Fibroblast of skin of scalp (primary cell): ENCODE measurements at places on chromosomes 5 and 9.
A peak's percentile ranks its signal among the peaks of the same experiment; 100 is the strongest.

- DNase-seq: no peak
These were observed 12.2 kb upstream of the GPR151 start for GRCh38 chr5:146528236-146528635.

DNA sequence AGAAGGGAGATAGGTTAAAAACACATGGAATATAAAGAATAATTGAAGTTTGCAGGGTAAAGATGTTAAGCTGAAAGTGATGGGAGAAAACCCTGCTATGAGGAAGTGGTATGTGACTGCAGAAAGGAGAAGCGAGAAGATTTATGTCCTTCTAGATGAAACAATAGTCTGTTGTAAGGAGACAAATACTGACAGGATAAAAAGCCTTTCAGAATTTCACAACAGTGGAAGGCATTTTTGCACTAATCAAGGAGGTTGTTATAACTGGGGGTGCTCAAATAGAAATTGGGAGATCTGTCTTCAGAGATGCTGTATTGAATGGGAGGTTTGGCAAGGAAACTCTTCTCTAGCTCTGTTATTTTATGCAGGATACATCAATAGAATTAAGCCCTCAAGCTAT is 69.6 kb downstream of the NMUR2 start:
- no peak for DNase-seq

GRCh38 chr9:20462410-20462809 is 159.9 kb downstream of the MLLT3 start:
- no peak for DNase-seq

GRCh38 chr5:36878392-36879082 is 2.0 kb downstream of the NIPBL start:
- peak; percentile 54 for DNase-seq

DNA sequence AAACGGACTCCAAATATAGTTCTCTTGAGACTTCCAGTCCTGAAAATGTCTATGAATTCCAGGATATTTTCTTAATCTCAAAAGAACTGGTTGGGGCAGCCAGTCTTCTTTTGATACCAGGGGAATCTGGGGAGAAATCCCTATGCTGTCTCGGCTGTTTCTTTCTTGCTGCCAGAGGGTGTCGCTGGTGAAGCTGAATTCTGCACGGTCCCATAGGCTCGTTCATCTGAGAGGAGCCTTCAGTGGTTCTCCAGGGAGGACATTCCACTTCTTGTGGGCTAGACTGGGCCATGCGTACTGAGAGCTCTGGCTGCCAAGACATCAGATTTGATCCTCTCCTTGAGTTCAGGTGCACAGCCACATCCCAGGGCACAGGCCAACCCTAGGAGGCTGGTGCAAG is 155.0 kb upstream of the CLINT1 start:
- peak; percentile 87 for DNase-seq

DNA sequence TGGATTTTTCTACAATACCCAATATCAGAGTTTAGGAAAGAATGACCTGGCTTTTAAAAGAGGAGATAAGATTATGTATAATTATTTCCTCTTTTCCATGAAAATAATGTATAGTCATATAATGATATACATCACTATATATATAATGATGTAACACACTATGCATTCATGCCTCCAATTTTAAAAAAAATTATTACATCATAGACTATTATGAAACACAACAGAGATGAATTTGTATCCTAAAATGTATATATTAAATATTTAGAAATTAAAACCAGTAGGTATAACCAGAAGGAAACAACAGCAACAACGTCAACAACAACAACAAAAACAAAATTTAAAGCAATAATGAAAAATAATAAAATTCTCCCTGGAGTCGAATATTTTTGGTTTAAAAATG is 1856.5 kb upstream of the CDH6 start:
- no peak for DNase-seq

- DNase-seq: no peak
These were observed 199.7 kb downstream of the HSPA4 start for GRCh38 chr5:133251296-133252132.

DNA sequence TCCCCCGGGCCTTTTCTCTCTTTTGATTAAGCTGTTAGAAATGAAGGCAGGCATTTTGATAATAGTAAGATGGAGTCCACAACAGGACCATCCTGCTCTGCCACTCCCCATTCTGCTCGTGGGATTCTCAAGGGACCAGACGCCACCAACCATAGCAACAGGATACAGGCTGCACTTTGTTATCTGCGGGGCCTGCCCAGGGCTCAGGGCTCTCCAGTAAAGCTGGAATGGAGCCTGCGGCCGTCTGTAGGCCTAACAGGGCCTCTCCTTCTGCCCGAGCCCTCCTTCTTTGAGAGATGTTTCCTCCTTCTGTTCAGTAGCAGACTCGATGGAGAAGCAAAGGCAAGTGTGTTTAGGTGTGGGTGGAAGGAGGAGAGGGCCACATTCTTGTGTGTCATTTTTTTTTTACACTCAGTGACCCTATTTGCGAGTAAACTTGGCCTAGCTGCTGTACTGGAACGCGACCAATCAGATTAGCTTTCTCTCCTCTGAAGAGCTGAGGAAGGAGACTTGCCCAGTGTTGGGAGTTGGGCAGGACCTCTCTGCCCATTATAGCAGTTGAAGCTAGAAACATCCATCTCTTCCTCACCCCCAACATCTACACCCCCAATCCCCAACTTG is 8.9 kb upstream of the EPB41L4B start:
- DNase-seq: peak; percentile 21

GRCh38 chr5:119347991-119348390 is 7.8 kb upstream of the TNFAIP8 start:
- peak; percentile 80 for DNase-seq

GRCh38 chr5:16869821-16870796 is 66.0 kb downstream of the MYO10 start:
- peak; percentile 39 for DNase-seq

- peak; percentile 97 for DNase-seq
These were observed 184.8 kb downstream of the PBX3 start for GRCh38 chr9:125932012-125932411.

- DNase-seq: peak; percentile 89
These were observed 21.1 kb upstream of the EEIG1 start for GRCh38 chr9:128001779-128002298.

DNA sequence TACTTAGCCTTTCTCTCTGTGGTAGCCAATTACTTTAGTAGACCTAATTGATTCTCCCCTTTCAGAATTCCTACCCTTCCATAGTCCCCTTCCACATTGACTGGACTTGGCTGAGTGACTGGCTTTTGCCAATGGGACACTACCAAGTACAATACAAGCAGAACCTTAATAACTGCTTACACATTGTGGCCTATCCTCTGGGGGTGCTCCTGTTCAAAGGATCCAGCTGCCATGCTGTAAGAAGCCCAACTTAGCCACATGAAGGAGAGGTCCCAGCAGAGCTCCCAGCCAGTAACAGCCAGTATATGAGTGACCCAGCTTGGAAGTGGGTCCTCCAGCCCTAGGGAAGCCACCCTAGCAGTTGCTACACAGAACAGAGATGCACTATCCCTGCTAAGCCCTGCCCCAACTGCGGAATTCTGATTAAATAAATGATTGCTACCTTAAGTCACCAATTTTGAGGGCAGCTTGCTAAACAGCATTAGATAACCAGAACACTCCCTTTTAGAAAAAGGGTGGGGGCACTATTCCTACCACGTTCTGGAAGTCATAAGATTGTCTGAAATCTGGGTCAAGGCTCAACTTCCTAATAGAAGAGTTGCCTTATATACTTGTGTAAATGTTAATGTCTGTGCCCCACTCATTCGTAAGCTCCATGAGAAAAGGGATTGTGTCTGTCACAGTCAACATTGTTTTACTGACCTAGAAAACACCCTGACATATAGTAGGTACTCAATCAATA is 11.1 kb upstream of the APTX start:
- no peak for DNase-seq

- DNase-seq: no peak
These were observed 27.7 kb upstream of the CTSL start for GRCh38 chr9:87698069-87698809.

- DNase-seq: peak; percentile 17
These were observed 140.1 kb downstream of the CEMIP2 start for GRCh38 chr9:71628247-71628646.

- no peak for DNase-seq
These were observed 27.8 kb upstream of the RAI14 start for GRCh38 chr5:34628373-34628772.

GRCh38 chr5:44885903-44886302 is 77.2 kb downstream of the MRPS30 start:
- DNase-seq: peak; percentile 3

DNA sequence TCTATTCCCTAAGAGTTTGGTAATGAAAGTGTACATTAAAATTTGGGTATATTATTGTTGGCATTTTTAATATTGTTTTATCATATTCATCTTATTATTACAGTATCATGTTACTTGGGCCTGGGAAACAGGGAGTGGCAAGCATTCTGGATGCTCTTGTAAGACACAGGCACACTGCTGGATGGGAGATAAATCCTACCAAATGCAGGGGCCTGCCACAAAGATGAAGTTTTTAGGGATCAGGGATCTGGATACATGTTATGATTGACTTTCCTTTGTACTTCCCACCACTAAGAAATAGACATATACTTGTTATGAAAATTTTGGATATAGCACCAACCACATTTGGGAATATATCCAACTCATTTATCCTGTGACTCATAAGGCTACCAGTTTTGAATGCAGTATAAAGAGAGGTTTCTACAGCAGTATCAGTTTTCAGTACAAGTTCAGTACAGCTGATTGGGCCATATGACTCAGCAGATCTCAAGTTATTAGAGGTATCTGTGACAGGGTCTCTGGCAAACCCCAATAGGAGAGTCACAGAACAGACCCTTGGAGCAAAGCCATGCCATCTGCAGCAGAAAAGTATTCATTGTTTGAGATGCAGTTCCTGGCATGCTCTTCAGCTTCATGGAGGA is 360.1 kb downstream of the DMAC1 start:
- peak; percentile 43 for DNase-seq

DNA sequence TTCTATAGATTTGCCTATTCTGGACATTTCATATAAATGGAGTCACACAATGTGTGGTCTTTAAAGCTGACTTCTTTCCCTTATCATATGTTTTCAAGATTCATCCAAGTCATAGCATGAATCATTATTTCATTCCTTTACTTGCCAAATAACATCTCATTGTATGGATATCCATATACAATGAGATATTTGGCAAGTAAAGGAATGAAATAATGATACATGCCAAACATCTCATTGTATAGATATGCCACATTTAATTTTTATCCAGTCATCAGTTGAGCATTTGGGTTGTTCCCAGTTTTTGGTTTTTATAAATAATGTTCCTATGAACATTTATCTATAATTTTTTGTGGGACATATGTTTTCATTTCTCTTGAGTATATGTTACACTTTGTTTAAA is 20.5 kb upstream of the OR2K2 start:
- DNase-seq: peak; percentile 64

GRCh38 chr5:172282272-172283019 is 1.1 kb downstream of the UBTD2 start:
- DNase-seq: peak; percentile 31

GRCh38 chr9:107373809-107374208 is 90.7 kb downstream of the RAD23B start:
- no peak for DNase-seq

DNA sequence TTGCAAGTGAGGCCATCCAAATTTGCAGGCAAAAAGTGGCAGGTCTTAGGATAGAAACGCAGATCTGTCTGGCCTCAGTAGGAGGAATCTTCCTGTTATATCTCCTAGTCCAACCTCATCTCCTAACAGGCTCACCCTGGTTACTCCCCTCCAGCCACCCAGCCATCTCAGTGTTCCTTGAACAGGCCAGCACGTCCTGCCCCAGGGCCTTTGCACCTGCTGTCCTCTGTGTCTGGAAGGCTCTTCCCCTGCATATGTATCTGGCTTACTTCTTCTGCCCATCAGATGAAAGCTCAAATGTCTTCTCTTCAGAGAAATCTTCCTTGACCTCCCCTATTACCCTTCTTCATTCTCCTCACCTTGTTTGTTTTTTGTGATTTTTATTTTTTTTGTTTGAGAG is 107.3 kb upstream of the ALDH1B1 start:
- no peak for DNase-seq

DNA sequence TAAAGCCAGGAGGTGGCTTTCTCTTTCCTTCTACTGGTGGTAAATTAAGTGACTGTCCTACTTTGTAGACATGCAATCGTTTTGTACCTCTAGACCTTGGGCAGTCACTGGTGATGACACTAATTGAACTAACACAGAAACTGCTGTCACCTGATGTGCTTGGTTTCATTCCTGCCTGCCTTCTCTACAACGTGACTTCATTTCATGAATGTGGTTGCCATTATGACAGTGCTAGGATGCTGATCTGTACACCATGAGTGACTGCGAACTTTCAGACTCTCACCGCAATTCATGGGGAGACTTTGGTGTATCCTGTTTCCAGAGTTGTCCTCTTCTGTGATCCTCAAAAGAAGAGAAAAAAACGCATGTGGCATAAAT is 47.5 kb downstream of the UBE2QL1 start:
- no peak for DNase-seq

DNA sequence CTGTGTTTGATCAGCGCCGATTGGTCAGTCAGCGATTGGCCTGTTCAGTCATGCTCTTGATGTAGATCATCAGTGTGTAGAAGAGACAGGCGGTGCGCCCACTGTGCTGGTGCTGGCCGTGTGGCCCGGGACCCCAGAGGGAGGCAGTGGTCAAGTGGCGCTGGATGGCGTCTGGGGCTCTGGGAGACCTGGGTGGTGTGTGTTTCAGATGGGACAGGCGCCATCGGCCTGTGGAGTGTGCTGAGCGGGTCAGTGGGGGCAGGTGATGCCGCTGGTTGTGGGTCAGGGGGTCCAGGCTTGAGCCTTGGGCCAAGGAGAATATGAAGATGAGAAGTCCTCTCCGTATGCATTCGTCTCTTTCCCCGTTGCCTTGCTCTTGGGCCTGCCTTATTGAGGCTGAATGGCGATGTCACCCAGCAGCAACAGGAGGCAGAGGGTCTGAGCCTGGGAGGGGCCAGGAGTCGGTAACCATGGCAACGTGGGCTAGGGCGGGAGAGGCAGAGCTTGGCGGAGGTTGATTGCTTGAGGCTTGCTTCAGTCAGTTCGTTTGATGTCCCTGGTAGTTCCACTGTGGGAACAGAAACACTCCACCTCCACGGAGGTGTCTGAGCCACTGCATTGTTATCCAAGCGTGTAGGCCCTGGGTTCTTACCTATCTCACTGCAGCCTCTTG is 117.8 kb upstream of the CACNA1B start:
- DNase-seq: no peak

- peak; percentile 18 for DNase-seq
These were observed 4.8 kb upstream of the GFI1B start for GRCh38 chr9:132973713-132974112.

DNA sequence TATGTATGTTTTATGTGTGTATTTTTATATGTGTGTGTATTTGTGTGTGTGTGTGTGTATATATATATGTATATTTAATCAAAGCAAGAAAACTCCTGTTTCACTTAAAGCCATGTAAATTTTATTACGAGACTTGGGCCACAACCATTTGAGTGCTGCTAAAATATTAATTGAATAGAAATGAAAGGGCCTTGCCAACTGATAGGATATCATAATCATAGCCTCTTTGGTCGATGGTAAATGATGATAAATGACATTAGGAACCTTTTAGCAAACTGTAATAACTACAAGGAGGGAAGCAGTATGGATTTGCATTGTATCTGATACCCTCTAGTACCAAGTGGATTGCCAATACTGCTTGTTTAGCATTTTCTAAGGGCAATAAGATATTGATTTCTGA is 7.9 kb downstream of the TLE4 start:
- DNase-seq: no peak

- DNase-seq: peak; percentile 75
These were observed 6.2 kb upstream of the SLC1A3 start for GRCh38 chr5:36599986-36600779.
